ENCODE measurements at places on chromosomes 6 and 20. TPM values are rescaled to one million over a fixed set of nuclear protein-coding genes. Genes with fewer than 3 reads are reported as not detected.

- no peak for DNase-seq
- peaks cover 3% of the 10 kb centered on the region for H3K4me1 ChIP-seq
- H3K4me3 ChIP-seq, result no peak overlapping the region
- no peak overlapping the region for H3K27ac ChIP-seq
- no peaks in the 10 kb centered on the region for H3K36me3 ChIP-seq
- H3K27me3 ChIP-seq, result no peaks in the 10 kb centered on the region
Observed at GRCh38 chr6:143549221-143549948, 37.9 kb upstream of the FUCA2 start.

DNA sequence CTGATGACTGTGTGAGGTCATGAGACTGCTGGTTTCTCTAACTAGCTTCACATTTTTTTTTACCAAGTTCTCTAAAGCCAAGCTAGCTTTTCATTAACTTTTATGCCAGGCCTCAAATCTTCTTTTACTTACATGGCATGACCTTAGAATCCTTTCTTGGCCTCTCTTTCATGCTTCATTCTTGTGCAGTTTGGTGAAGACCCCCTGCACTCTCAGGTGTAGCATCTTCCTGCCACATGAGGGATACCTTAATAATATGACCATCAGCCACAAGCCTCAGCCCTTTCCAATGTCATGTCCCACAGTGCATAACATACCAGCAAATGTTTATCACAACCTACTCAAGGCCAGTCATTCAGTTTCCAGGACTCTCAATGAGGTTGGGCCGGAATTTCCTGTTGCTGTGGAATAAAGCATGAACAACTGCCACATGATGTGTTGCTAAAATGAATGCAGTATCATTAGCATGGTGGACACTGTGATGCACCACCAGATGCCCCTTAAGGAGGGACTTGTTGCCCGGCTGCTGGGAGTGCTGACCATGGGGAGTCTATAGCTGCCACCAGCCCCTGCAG, 72.2 kb downstream of the RIN2 start:
- H3K27ac ChIP-seq, result no peak overlapping the region
- H3K4me3 ChIP-seq, result no peak overlapping the region
- H3K36me3 ChIP-seq, result no peaks in the 10 kb centered on the region
- no peaks in the 10 kb centered on the region for H3K4me1 ChIP-seq

DNA sequence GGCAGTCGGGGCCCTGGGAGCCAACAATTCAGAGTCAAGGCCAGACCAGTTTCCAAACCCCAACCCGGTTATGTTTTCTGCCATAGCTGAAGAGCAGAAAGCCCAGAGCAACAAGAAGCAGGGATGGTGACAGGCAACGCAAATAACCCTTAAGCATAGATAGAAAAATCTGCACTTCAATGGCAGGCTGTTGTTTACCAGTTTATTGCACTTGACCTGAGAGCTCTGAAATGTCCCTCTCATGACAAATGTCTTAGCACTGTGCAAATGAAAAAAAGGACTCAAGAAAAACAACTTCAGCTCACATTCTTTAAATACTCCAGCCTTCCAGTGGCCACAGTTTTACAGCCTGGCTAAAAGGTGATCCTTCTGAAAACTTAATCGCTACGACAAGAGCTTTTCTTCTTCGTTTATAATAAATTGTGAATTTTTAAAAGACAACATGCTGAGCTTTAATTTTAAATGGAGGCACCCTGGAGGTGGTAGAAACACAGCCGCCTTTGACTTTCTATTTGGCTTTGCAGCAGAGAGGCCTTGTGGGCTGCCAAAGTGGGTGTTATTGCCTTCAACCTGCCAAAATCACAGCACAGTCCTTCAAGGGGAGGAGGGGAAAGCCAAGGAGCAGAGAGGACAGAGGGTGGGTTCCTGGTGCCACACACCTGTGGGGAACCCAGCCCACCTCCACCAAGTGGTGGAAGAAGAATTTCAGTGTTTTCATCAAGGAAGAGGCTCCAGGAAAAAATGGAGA, 289.5 kb upstream of the CDYL start:
- DNase-seq, result no peak
- no peak overlapping the region for H3K4me3 ChIP-seq
- no peaks in the 10 kb centered on the region for H3K27me3 ChIP-seq
- H3K36me3 ChIP-seq, result no peaks in the 10 kb centered on the region
- H3K27ac ChIP-seq, result no peak overlapping the region

GRCh38 chr20:14918976-14919375, 581.6 kb upstream of the FLRT3 start:
- H3K4me3 ChIP-seq, result no peak overlapping the region
- no peak for DNase-seq
- no peaks in the 10 kb centered on the region for H3K4me1 ChIP-seq
- no peak overlapping the region for H3K27ac ChIP-seq
- H3K27me3 ChIP-seq, result no peaks in the 10 kb centered on the region

DNA sequence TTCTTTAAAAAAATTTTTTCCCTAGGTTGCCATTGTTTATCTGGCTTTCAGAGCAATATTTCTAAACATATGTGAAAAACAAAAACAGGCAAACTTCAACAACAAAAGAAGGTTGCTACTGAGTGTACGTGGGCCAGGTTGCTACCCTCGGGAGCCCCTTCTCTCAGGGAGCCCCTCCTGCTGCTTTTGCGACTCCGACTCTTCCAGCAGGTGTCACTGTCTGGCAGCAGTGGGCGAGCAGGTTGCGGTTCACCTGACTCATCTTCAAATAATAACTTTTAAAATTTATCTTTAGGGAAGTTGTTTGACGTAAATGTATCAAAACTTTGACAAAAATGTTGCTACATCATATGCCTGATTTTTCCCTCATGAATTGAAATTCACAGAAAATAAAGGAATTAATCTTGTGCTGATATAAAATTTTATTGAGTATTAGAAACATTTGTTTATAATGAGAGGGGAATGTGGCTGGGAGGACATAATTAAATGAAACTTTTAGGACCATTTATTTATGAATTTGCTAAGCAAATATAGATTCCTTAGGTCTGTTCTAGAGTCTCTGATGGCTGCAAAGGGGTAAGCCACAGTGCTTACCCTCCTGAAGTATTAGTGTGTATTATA, 138.8 kb downstream of the HIVEP1 start:
- no peaks in the 10 kb centered on the region for H3K4me1 ChIP-seq
- no peaks in the 10 kb centered on the region for H3K36me3 ChIP-seq
- no peaks in the 10 kb centered on the region for H3K27me3 ChIP-seq

Gene FAM162B
- total RNA-seq, result 0.57 TPM

- H3K36me3 ChIP-seq, result peaks cover 5% of the 10 kb centered on the region
- H3K4me1 ChIP-seq, result no peaks in the 10 kb centered on the region
- DNase-seq, result no peak
- H3K27me3 ChIP-seq, result no peaks in the 10 kb centered on the region
Observed at GRCh38 chr6:159756508-159756907, 5.3 kb upstream of the ACAT2 start.

DNA sequence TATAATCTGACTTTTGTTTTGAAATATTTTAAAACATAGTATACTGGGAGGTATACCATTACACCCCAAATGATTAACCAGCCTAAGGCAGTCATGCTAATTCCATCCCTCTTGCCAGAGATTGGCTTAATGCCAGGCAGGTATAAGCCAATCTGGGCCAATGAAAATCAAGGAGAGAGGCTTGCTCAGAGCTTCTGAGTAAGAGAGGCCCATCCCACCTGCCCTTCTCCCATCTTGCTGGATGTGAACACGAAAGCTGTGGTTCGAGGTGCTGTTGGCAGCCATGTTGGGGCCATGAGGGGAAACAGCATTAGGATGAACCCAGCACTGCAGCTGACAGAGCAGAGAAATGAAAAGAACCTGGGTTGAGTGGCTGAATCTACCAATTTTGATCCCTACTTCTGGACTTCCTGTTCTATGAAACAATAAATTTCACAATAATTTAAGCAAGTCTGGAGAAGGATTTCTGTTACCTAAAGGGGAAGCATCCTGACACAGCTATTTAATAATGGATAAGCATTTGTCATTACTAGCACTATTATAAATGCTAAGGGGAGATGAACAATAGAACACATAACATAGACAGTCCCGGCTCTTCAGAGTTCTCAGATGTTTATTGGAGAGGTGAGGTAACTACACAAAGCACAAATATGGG, 152.3 kb downstream of the CDC5L start:
- no peaks in the 10 kb centered on the region for H3K36me3 ChIP-seq
- H3K27ac ChIP-seq, result no peak overlapping the region
- H3K4me1 ChIP-seq, result no peaks in the 10 kb centered on the region

GRCh38 chr20:33059741-33060390, 6.2 kb downstream of the BPIFB3 start:
- no peaks in the 10 kb centered on the region for H3K4me1 ChIP-seq
- no peak for DNase-seq
- H3K27me3 ChIP-seq, result no peaks in the 10 kb centered on the region
- H3K36me3 ChIP-seq, result no peaks in the 10 kb centered on the region
- no peak overlapping the region for H3K4me3 ChIP-seq

Gene E2F3
- total RNA-seq, result 10.0 TPM

Gene GRM1
- 0.11 TPM for total RNA-seq

- no peak overlapping the region for H3K4me3 ChIP-seq
- no peak for DNase-seq
- H3K36me3 ChIP-seq, result no peaks in the 10 kb centered on the region
- no peaks in the 10 kb centered on the region for H3K27me3 ChIP-seq
- H3K4me1 ChIP-seq, result no peaks in the 10 kb centered on the region
Observed at GRCh38 chr20:40997116-40997515, 31.5 kb upstream of the TOP1 start.

Gene RAB22A
- 22.0 TPM for total RNA-seq

Gene CALHM6
- total RNA-seq, result 6.2 TPM

DNA sequence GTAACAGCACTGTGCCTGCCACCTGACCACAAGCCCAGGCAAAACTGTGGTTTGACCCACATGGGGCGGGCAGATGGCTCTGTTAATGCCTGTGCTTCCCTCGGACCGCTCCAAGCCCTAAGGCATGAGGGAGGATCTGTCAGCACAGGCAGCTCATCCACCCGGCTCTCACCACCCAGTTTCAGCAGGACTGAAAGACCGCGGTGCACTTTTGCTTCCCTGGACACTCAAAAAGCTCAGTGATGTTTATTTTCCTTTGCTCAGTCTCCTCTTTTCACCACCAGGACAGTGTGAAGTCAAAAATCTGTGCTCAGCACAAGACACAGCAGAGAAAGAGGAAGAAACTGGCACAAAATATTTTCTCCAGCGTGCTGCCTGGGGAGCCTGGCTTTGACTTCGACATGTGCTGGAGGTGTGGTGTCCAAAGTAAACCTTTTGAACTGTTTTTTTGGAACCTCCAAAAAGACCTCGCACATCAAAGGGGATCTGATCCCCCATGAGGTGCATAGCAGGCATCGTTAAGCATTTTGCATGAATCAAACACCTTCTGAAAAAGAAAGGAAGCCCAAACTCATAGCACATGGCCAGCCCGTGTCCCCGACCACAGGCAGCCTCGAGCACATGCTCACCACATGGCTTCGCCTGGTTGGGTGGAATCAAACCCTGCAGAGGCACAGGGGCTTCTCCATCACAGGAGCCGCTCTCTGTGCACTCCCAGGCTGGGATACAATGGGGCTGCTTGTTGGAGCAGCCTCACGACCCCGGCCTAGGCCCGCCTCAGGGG, 441.7 kb upstream of the JARID2 start:
- H3K4me3 ChIP-seq, result no peak overlapping the region
- no peak for DNase-seq
- H3K36me3 ChIP-seq, result no peaks in the 10 kb centered on the region

GRCh38 chr6:87848616-87849015, 146.6 kb upstream of the AKIRIN2 start:
- H3K36me3 ChIP-seq, result no peaks in the 10 kb centered on the region
- no peak overlapping the region for H3K4me3 ChIP-seq
- no peaks in the 10 kb centered on the region for H3K27me3 ChIP-seq
- no peaks in the 10 kb centered on the region for H3K4me1 ChIP-seq
- peak; percentile 50 for DNase-seq

DNA sequence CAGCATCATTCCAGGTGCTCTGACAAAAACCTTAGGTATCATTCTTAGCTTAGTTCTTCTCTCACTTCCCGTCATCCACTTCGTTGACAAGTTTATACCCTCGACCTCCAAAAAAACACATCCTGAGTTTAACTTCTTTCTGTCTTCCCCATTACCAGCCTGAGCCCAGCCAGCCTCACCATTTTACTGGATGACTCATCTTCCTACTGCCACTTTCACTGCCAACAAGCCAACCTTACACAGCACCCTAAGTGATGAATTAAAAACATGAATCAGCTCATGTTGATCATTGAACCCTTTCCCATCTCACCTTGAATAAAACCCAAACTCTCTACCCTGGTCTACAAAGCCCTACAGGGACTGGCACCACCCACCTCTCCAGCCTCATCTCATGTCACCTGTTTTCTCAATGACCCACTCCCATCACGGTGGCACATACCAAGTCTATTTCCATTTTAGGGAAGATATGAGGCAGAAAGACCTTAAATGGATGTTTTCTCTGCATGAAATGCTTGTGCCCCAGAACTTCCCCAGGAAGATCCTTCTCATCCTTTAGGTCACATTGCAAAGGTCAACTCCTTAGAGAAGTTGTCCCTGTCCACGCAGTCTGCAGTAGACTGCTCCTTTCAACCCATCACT, 9.9 kb upstream of the UST start:
- H3K36me3 ChIP-seq, result no peaks in the 10 kb centered on the region
- no peak for DNase-seq
- H3K27ac ChIP-seq, result no peak overlapping the region

GRCh38 chr20:5192570-5193431, 66.0 kb downstream of the CDS2 start:
- no peak for DNase-seq
- H3K4me1 ChIP-seq, result no peaks in the 10 kb centered on the region
- no peak overlapping the region for H3K27ac ChIP-seq
- no peaks in the 10 kb centered on the region for H3K27me3 ChIP-seq

DNA sequence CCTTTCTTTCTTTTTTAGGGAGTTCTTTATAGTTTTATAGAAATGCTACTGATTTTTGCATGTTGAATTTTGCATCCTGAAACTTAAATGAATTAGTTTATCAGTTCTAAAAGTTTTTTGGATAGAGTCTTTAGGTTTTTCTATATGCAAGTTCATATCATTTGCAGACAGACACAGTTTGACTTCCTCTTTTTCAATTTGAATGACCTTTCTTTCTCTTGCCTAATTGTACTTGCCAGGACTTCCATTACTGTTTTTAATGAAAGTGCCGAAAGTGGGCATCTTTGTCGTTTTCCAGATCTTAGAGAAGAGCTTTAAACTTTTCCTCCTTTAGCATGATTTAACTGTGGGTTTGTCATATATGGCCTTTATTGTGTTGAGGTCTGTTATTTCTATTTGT, 21.1 kb upstream of the EDN1 start:
- H3K27me3 ChIP-seq, result no peaks in the 10 kb centered on the region
- no peak overlapping the region for H3K4me3 ChIP-seq
- DNase-seq, result no peak
- H3K4me1 ChIP-seq, result no peaks in the 10 kb centered on the region
- H3K36me3 ChIP-seq, result no peaks in the 10 kb centered on the region

DNA sequence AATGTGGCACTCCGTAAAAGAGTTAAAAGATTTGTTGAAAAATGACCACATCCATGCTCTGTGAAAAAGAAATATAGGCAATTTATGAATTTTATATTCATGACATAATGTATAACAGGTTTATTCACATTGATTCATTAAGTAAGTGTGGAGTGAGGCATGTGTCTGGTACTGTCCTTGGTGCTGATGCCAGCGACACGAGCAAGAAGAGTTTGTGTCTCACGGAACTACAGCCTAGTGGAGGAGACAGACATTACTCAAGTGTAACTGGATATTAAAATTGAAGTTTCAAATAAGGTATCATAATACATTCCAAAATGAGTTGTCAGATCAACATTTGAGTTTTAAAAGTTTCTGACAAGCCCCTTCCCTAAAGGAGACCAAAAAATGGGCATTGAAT, 158.2 kb upstream of the PRND start:
- no peak overlapping the region for H3K27ac ChIP-seq
- no peaks in the 10 kb centered on the region for H3K4me1 ChIP-seq
- H3K36me3 ChIP-seq, result no peaks in the 10 kb centered on the region
- no peak overlapping the region for H3K4me3 ChIP-seq

All from colonic mucosa (tissue), 4 donors.